ENCODE measurements at places on chromosomes 12 and 14.

DNA sequence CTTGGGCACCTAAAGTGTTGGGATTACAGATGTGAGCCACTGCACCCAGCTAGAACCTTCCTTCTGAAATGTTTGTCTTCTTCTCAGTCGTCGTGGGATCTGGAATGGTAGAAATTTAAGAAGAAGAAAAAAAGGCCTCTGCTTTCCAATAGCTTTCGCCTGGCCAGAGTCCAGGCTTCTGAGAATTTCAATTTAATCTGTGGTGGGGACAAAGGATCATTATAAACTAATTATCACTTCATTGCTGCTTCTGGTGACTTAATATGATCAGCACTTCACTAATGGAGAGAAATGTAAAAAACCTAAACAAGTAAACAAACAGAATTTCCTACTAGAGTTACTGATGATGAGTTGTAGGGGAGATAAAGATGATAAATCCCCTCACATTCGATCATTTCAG is 51.3 kb downstream of the CFAP251 start:
- no peak for DNase-seq

DNA sequence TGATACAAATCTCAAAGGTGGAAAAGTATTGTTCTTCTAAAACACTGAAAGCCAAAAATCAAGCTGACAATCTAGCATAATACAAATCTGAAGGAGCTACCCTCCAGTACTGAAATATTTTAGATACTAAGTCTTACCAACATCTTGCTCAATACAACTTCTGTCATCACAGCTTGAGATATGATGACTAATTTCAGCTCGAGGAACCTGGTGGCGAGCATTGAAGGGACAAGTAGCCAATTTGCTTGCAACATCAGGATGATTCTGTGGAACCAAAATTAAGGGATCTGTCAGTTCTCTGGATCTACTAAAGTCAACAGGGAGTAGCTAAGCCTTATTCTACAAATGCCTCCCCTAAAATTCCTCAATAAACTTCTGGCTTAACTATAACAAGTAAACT is 10.4 kb downstream of the GTSF1 start:
- peak; percentile 96 for DNase-seq

- DNase-seq: no peak
Measured at GRCh38 chr12:41264281-41264680, 76.2 kb downstream of the PDZRN4 start.

- no peak for DNase-seq
Measured at GRCh38 chr12:82981150-82981549, 294.4 kb downstream of the TMTC2 start.

DNA sequence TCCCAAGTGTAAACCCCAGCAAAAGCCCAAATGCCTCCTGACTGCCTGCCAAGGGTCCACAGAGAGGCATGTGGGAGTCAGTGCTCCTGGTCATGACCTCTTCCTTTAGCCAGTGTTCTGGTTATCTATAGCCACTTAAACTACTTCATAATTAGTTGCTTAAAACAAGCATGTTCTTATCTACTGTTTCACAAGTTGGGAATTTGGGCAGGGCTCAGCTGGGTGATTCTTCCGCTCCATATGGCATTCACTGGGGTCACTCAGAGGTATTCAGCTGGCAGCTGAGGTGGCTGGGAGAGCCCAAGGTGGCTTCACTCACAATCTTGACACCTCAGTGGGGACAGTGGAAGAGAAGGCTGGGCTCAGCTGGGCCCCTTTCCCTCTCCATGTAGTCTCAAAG is 184.0 kb upstream of the RGS6 start:
- DNase-seq: no peak

GRCh38 chr14:58826845-58827686 is 189.3 kb downstream of the DACT1 start:
- peak; percentile 1 for DNase-seq

DNA sequence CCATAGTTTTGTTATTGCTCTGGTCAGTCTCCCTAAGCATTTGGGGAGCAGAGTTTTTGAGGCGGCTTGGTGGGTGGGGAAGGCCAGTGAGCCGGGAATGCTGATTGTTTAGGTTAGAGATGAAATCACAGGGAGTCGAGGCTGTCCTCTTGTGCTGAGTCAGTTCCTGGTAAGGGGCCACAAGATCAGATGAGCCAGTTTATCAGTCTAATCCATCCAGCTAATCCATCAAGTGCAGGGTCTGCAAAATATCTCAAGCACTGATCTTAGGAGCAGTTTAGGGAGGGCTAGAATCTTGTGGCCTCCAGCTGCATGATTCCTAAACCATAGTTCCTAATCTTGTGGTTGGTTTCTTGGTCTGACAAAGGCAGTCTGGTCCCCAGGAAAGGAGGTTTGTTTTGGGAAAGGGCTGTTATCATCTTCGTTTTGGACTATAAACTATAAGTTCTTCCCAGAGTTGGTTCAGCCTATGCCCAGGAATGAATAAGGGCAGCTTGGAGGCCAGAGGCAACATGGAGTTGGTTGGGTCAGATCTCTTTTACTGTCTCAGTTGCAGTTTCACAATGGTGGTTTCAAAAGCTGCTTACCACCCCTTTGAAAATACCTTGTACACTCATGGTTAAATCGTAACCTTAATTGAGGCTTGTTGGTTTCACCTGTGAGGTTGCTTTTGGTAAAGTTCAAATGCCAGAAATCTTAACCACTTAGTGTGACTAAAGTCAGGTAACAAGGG is 33.6 kb upstream of the HIGD1C start:
- no peak for DNase-seq

All from inflammatory macrophage treated with lipopolysaccharide for 4 hours (primary cell).